ENCODE measurements at places on chromosomes 16 and 17. TPM values are rescaled to one million over a fixed set of nuclear protein-coding genes. Genes with fewer than 3 reads are reported as not detected.
A peak's percentile ranks its signal among the peaks of the same experiment; 100 is the strongest.

DNA sequence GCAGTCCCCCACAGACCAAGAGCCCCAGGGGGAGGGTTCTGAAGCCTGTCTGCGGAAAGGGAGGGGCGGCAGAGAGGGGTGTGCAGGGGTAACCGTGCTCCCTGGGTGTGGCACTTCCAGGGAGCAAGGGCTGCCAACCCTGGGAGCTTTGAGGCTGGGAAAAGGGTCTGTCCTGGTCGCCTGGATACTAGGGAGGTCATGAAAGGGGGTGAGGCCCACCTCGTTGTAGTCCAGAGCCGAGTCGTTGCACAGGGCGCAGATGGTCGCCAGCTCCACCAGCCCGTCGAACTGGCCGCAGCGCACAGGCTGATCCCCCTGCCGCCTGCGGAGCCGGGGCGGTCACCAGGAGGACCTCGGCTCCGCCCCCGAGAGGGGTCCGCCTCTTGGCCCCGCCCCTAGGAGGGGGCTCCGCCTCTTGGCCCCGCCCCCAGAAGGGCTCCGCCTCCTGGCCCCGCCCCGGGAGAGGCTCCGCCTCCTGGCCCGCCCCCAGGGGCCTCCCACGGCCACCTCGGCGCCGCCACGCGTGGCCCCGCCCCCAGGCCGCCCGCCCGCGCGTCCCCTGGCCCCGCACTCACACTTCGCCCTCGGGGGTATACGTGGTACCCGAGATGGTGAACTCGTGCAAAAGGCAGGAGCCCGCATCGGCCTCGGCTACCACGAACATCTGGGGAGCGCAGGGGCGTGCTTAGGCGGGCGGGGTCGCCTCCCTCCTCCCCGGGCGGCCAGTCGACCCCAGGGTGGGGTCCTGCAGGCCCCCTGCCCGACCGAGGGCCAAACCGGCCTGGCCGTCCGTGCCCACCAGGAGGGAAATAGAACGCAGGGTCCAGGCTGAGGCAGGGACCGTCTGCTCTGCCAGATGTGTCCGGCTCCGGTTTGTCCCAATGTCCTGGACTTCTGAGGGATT is 19.5 kb downstream of the ATP2A3 start:
- no peaks in the 10 kb centered on the region for H3K36me3 ChIP-seq
- DNase-seq = peak; percentile 76
- H3K4me1 ChIP-seq = no peaks in the 10 kb centered on the region
- peak overlapping the region; percentile 9 for H3K27ac ChIP-seq

GRCh38 chr16:68992521-68992920 is 112.9 kb upstream of the HAS3 start:
- DNase-seq = no peak
- no peaks in the 10 kb centered on the region for H3K4me1 ChIP-seq
- no peak overlapping the region for H3K27ac ChIP-seq
- H3K27me3 ChIP-seq = no peaks in the 10 kb centered on the region
- H3K36me3 ChIP-seq = no peaks in the 10 kb centered on the region

DNA sequence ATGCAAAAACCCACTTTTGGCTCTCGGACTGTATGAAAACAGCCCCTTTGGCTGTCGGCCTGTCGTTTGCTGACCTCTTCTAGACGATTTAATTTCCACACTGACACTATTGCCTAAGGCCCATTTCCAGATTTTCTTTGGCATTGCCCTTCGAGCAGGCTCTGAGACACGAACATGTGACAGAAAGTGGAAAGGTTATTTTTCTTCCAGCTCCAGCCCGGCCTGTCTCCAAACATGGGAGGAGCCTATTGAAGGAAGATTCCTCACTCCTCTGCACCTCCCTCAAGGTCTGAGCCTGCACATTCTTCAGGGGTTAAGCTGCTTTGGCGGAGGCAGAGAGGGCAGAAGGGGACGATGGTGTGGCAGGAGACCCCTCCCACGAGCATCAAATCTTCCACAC is 85.9 kb upstream of the FOXF1 start:
- H3K27ac ChIP-seq = no peak overlapping the region
- no peaks in the 10 kb centered on the region for H3K4me1 ChIP-seq
- peaks cover 47% of the 10 kb centered on the region for H3K27me3 ChIP-seq
- H3K36me3 ChIP-seq = no peaks in the 10 kb centered on the region
- no peak for DNase-seq

Gene CA5A
- total RNA-seq = not detected

- no peaks in the 10 kb centered on the region for H3K27me3 ChIP-seq
- H3K27ac ChIP-seq = no peak overlapping the region
- H3K4me3 ChIP-seq = no peak overlapping the region
- no peaks in the 10 kb centered on the region for H3K36me3 ChIP-seq
- DNase-seq = no peak
Measured at GRCh38 chr16:61277849-61278248, 758.4 kb downstream of the CDH8 start.

DNA sequence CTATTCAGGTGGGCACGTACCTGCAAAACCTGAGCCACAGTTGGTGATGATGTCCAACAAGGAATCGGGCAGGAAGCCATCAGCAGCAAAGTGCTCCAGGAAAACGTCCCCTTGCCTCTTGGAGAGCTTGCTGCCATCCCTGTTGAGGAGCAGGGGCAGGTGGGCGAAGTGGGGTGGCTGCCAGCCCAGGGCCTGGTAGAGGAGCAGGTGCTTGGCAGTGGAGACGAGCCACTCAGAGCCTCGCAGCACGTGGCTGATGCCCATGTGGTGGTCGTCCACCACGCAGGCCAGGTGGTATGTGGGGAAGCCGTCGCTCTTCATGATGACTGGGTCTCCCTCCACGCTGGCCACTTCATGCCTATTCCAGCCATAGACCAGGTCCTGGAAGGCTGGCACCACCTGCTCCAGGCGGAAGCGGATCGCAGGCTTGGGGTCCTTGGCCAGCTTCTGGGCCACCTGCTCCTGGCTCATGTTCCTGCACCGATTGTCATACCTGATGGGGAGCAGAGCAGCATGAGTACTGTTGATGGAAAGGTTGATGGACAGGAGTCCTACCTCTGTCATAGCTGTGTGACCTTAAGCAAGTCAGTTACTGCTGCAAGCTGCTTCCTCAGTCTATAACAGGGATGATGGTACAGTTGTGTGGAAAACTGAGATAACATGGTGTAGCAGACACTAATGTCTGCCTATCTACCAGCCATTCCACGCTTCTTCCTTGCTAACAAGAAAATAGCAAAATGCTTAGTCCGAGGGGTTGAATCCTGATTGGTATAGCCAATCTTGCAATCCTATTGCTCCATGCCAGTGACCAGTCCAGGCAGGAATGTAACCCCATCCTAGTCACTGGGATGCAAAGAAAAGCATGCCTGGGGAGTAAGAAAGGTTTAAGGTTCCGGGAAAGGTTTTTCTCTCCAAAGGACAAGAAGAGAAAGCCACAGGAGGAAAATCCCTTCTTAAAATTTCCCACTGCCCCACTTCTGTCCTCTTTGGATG is 22.0 kb downstream of the EARS2 start:
- H3K4me1 ChIP-seq = no peaks in the 10 kb centered on the region
- peaks cover 7% of the 10 kb centered on the region for H3K36me3 ChIP-seq
- H3K27ac ChIP-seq = no peak overlapping the region
- no peak overlapping the region for H3K4me3 ChIP-seq
- DNase-seq = no peak
- H3K27me3 ChIP-seq = no peaks in the 10 kb centered on the region

DNA sequence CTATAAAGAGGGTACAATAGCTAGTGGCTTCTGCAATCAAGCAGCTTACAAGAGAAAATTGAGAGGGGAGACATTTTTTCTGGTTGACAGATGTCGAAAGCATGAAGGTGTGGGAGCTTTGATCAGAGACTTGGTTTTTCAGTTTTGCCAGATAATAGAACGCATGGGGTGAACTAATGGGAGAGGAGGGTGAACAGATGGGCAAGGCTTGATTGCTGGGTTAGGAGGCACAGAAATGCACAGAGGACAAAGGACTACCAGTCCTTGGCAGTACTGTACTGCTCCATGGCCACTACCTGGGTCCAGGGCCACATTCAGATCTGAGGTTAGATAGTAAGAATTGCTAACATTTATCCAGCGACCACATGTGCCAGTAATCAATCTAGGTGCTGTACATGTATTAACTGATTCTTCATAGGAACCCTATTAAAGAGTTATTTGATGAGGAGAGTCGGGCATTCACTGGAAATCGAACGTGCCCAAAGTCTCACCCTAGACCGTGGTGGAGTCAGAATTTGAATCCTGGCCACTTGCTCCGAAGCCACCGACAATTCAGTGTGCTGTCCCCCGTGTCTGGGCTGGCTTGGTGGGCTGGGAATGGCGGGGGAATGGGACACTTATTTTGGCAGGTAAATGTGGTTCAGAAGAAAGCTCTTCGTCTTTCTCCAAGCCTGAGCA is 873 bp upstream of the KSR1 start:
- peak overlapping the region; percentile 74 for H3K27ac ChIP-seq
- peak overlapping the region; percentile 87 for H3K4me3 ChIP-seq
- no peaks in the 10 kb centered on the region for H3K27me3 ChIP-seq

Gene ENKD1
- 7.6 TPM for total RNA-seq

DNA sequence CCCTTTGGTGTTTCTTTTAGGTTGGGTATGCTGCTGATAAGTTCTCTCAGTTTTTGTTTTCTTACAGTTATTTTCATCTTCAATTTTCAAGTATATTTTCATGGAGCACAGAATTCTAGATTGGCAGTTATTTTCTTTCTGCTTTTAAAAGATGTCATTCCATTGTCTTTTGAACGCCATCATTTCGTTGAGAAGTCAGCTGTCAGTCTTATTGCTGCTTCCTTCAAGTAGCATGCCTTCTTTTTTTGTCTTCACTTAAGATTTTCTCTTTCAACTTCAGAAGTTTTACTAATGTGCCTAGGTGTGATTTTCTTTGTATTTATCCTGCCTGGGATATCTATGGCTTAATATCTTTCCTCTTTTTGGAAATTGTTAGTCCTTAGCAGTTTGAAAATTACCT is 262.2 kb upstream of the PMFBP1 start:
- H3K4me3 ChIP-seq = no peak overlapping the region
- no peak overlapping the region for H3K27ac ChIP-seq
- H3K27me3 ChIP-seq = no peaks in the 10 kb centered on the region
- no peaks in the 10 kb centered on the region for H3K4me1 ChIP-seq
- DNase-seq = no peak

- no peaks in the 10 kb centered on the region for H3K36me3 ChIP-seq
- no peak overlapping the region for H3K27ac ChIP-seq
- H3K4me3 ChIP-seq = no peak overlapping the region
- peaks cover 2% of the 10 kb centered on the region for H3K27me3 ChIP-seq
- no peaks in the 10 kb centered on the region for H3K4me1 ChIP-seq
- no peak for DNase-seq
Measured at GRCh38 chr16:9256196-9256595, 164.8 kb downstream of the HAPSTR1 start.

DNA sequence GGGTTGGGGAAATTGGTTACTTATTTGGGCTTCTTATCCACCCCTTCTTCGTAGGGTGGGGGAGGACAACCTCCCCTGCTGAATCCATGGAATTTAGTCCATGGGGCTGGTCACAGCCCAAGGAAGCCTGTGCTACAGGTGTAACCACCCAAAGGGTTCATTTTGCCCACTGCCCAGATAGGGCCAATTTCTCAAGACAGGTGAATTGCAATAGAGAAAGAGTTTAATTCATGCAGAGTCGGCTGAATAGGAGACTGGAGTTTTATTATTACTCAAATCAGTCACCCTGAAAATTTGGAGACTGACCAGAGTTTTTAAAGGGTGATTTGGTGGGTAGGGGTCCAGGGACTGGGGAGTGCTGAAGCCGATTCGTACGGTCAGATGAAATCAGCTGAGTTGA is 101.5 kb upstream of the HS3ST2 start:
- no peaks in the 10 kb centered on the region for H3K27me3 ChIP-seq
- no peak overlapping the region for H3K4me3 ChIP-seq
- no peak overlapping the region for H3K27ac ChIP-seq
- DNase-seq = no peak
- no peaks in the 10 kb centered on the region for H3K36me3 ChIP-seq

GRCh38 chr17:2693561-2694380 is 17.8 kb downstream of the CLUH start:
- H3K27me3 ChIP-seq = no peaks in the 10 kb centered on the region
- H3K27ac ChIP-seq = no peak overlapping the region
- H3K36me3 ChIP-seq = peaks cover 4% of the 10 kb centered on the region
- no peak overlapping the region for H3K4me3 ChIP-seq
- DNase-seq = no peak
- peaks cover 6% of the 10 kb centered on the region for H3K4me1 ChIP-seq

DNA sequence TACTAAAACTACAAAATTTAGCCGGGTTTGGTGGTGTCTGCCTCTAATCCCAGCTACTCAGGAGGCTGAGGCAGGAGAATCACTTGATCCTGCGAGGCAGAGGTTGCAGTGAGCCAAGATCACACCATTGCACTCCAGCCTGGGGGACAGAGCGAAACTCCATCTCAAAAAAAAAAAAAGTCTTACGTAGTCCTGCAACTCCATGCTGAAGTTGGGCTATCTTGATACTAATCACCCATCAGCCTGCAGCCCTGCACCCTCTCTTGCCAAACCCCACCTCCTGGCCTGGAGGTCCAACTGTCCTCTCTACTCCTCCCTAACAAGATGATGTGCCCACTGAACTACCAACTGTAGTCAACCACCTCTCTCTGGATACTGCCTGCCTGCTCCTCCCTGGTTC is 4.8 kb downstream of the TMEM170A start:
- no peak overlapping the region for H3K27ac ChIP-seq
- no peak overlapping the region for H3K4me3 ChIP-seq
- no peaks in the 10 kb centered on the region for H3K36me3 ChIP-seq
- peaks cover 15% of the 10 kb centered on the region for H3K4me1 ChIP-seq

Gene FMNL1
- 6.3 TPM for total RNA-seq

- peaks cover 91% of the 10 kb centered on the region for H3K4me1 ChIP-seq
- peak overlapping the region; percentile 22 for H3K4me3 ChIP-seq
Measured at GRCh38 chr17:77153999-77154586, 13.3 kb downstream of the SEC14L1 start.

Gene MT3
- 5.9 TPM for total RNA-seq

GRCh38 chr16:61313931-61314330 is 722.3 kb downstream of the CDH8 start:
- no peak for DNase-seq
- no peak overlapping the region for H3K4me3 ChIP-seq
- no peaks in the 10 kb centered on the region for H3K36me3 ChIP-seq
- no peaks in the 10 kb centered on the region for H3K4me1 ChIP-seq
- H3K27me3 ChIP-seq = no peaks in the 10 kb centered on the region
- no peak overlapping the region for H3K27ac ChIP-seq
